ENCODE measurements at places on chromosomes 5 and 9.

DNA sequence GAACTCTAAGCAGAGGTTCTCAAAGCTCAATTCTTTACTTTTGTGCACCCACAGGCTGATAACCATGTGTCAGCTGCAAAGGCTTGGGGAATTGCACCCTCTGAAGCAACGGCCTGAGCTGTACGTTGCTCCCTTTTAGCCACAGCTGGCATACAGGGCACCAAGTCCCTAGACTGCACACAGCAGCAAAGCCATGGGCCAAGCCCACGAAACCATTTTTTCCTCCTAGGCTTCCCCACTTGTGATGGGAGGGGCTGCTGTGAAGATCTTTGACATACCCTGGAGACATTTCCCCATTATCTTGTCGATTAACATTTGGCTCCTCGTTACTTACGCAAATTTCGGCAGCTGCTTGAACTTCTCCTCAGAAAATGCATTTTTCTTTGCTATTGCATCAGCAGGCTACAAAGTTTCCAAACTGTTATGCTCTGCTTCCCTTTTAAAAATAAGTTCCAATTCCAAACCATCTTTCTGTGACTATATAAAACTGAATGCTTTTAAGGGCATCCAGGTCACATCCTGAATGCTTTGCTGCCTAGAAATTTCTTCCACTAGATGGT is 23.0 kb downstream of the KIAA0825 start:
- DNase-seq: no peak

DNA sequence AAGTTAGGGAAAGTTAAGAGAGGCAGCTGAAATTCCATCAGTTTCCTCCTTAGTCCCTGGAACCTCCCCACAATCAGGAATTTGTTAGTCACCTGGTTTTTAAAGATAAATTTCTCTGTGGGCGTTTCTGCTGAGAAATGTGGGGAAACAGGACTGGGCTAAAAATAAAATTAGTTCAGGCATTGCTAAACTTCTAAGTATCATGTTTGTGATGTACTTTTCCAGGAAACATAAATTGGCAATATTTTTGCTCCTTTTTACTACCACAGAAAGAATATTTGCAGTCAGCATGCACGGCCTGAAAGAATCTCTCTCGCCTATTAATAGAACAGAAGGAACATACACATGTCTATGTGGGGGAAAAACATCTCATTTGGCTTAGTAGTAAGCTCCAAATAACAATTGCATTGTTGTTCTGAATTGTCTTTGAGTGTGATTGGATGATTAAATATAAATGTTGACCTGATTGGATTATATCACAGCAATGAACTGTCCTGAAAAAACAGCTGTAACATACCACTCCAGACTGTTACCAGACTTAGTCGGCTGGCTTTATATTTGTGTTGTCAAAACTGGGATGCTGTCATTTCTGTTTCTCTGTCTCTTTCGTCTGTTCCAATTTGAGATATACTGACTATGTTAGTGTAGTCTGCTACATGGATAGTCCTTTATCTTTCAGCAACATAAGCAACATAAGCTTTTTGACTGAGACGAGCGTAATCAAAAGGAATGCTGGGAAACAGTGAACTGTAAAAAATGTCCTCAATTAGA is 12.9 kb downstream of the TJP2 start:
- no peak for DNase-seq

GRCh38 chr9:16281707-16282106 is 588.8 kb downstream of the BNC2 start:
- DNase-seq: no peak

DNA sequence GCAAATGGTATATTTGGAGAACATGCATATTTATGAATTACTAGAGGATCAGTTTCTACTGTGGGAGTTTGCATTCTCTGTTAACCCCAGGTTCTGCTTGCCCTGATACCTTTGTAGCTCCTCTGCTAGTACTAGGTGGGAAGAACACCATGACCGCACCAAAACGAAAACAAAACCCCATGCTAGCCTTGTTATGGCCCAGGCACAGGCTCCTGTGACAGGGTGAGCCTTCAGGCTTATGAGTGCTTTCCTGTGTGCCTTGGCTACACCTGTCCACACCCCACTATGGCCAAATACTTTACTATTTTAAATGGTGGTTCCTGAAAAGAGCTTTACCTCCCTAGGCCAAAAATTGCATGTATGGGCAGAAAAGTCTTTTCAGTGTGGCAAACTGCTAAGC is 94.8 kb downstream of the PPIC start:
- DNase-seq: no peak

- no peak for DNase-seq
Observed at GRCh38 chr5:166370928-166371690, 1920.3 kb upstream of the WWC1 start.

DNA sequence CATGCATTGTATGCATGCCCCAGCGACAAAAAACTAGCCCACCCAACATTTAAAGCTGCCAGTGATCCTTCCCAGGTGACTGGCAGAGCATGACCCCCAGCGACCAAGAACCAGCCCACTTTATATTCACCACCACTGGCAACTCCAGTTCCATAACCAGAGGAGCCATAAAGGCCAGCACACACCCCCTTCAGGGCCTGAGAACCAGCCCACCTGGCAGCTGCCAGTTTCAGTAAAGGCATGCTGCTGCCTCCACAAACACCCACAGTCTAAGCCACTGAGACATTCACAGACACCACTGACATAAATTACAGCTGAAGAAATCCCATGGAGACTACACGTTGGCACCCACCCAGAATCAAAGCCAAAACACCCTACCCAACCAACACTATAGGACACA is 46.9 kb upstream of the RGS7BP start:
- no peak for DNase-seq

- no peak for DNase-seq
Observed at GRCh38 chr5:151384106-151384505, 36.7 kb upstream of the SLC36A2 start.

DNA sequence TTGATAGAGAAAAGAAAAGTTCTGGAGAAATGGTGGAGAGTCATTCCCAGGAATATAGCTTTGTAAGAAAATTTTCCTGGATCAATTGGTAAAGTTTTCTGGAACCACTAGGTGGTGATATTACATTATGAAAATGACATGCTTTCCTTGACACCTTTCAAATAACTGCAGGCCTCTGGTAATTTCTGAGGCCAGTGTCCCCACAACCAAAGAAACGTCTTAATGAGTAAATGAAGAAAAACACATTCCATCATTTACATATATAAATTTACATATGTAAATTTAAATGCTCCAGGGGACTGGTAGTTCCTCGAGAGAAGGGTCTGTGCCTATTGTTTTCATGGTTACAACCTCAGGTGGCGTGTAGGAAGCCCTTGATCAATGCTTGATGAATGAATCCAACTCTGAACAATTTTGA is 17.2 kb upstream of the RGS3 start:
- no peak for DNase-seq

DNA sequence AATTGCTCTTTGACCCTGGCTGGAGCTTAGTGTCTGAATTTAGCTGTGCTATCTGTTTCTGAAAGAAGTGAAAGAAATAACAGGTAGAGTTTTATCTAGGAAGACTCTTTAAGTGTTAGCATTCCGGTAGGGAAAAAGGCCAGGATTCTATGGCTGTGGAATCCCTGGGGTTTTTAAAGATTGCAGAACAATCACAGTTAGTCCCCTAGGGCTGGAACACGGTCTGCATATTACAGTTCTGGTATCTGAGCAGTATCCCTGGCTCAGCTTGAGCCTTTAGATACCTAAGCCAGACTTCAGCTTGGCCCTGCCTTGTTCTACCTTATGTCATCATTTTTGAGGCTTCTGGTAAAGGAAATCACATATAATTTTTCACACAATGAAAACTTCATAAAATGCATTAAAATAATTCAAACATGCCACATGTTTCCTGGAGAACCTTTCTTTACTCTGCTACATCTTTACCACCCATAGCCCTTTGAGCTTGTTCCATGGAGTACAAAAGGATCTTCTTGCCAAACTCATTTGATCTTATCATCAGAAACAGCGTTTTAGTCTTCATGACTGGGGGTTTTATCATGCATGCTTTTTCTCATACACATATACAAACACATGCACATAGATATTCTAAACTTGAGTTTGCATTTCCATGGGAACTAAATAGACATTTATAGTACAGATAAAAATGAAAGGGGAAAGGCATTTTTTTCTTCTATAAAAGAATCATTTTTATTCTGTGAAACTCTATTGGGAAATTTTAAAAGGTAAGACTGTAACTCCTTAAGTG is 410.8 kb downstream of the CETN3 start:
- no peak for DNase-seq

DNA sequence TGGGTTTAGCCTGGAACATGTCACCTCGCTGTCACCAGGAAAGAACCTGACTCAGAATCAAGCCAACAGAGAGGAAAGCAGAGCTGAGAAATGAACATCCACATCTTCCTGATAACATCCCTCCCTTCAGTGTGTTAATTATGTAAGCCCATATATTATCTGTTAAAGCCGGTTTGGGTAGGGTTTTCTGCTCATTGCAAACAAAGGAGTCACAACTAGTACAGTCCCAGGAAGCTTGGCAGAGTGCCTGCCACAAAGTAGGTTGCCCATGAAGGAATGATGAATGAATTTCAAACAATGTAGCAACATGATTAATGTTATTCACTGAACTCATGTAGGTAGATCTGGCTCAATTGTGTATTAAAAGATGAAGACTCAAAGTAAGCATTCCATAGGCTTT is 10.4 kb upstream of the PPARGC1B start:
- DNase-seq: no peak

DNA sequence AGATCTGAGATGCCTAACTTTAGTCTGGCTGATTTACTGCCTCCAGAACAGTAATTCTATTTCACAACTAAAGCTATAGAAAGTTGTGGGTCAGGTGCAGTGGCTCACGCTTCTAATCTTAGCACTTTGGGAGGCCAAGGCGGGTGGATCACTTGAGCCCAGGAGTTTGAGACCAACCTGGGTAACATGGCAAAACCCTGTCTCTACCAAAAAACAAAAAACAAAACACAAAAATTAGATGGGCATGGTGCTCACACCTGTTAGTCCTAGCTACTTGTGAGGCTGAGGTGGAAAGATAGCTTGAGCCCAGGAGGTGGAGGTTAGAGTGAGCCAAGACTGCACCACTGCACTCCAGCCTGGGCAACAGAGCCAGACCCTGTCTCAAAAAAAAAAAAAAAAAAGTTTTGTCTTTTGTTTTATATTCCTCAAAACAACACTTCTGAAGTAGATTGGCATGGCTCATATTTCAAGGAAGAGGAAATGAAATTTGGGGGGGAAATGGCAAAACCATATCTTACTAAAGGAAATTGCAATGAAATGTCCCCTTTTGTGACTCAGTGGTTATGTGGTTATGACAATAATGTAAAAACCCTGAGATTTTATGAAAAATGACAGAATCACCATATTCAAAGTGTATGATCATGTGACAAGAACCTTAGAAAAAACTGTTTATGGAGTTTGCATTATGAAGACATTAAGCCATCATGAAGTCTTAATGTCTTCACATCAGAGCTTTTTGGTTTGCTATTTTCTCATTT is 16.2 kb downstream of the FNBP1 start:
- no peak for DNase-seq

GRCh38 chr5:170597872-170598271 is 94.1 kb downstream of the KCNIP1 start:
- DNase-seq: no peak

GRCh38 chr5:80884929-80885328 is 75.2 kb upstream of the RASGRF2 start:
- no peak for DNase-seq

GRCh38 chr5:170444181-170444580 is 55.0 kb upstream of the KCNMB1 start:
- DNase-seq: no peak

DNA sequence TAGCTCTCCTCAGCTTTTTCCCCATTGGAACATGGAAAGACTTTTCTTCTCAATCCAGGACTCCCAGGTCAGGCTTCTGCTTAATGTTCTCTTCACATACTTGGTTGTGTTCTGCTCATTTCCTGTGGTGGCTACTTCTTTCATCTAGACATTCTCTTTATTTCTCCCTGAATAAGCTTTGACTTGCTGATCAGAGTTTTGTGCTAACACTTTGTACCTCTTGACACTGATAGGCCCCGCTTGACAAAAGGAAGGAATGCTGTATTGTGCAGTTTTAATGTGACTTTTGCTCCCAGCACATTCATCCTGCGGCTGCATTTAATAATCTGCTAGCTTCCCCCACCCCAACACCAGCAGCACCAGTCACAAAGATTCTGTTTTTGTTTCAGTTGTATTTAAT is 90.9 kb upstream of the MINAR2 start:
- DNase-seq: no peak
